ENCODE measurements at places on chromosomes 2 and 18.

- DNase-seq, result no peak
These were observed 1494.7 kb upstream of the NXPH2 start for GRCh38 chr2:140274891-140275290.

- DNase-seq, result no peak
These were observed 24.9 kb downstream of the MERTK start for GRCh38 chr2:111923276-111923804.

- no peak for DNase-seq
These were observed 5.9 kb upstream of the ELAC1 start for GRCh38 chr18:50961974-50962373.

DNA sequence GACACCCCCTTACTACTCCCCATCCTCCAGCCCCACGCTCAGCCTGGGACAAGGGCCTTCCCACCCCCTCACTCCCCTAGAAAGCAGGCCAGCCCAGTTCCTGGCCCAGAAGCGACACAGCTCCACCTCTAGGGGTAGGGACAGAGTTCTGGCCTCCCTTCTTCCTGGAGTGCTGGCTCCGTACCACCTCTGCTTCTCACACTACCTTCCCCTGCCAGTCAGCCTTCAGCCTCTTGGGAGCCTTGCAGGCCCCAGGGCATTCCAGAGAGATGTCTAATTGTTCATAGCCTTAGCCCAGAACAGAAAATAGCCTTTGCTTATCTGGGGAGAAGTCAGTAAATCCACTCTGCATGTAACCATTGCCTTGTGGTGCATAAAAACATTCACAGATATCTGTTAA, 13.1 kb upstream of the CATIP start:
- DNase-seq, result no peak

DNA sequence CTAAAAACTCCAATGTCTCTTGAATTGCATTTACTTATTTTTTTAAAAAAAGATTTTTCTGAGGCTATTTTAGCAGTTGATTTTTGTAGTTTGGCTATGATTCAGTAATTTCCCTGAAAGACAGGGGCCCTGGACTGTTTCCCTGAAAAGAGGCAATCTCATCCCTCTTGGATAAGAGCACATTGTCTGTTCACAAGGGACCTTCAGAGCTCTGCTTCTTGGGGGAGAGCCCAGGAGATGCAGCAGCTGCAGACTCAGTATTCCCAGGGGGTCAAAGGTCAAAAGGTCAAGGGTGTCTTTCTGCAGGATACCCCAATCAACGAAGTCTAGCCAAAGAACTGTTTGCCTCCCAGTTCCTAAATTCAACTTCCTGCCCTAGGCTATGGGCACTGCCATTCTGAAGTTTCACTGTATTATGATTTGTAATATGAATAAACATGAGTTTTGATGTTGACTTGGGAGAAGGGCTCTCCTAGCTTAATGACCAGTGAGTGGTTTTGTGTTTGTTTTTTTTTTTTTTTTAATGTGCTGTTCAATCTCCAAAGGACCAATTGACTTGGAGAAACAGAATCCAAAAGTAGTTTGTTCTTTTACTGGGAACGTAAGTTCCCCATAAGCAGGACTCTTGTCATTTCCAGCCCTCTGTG, 157.0 kb upstream of the SERPINE2 start:
- no peak for DNase-seq

DNA sequence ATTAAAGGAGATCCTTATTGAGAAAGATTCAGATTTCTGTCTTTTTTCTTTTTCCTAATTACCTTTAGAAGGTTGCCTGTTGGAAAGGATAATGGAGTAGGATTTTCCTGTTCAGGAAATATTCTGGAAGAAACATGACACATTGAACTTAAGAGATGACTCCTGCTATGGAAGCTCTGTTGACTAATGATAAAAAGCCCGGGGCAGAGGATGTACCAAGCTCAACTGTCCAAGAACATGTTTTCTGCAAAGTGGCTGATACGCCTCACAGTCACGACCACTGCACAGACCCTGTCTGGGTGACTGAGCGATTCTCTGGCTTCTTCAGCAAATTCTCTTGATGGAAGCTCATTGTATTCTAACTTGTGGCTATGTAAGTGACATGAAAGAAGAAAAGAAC, 86.2 kb upstream of the THOC1 start:
- DNase-seq, result no peak

GRCh38 chr18:2961821-2962220, 51.1 kb downstream of the LPIN2 start:
- DNase-seq, result no peak

GRCh38 chr18:23386317-23386716, 66.8 kb upstream of the RIOK3 start:
- DNase-seq, result no peak

- DNase-seq, result no peak
These were observed 41.0 kb upstream of the ZFP36L2 start for GRCh38 chr2:43267381-43267780.

- DNase-seq, result no peak
These were observed 418.8 kb downstream of the NRXN1 start for GRCh38 chr2:50613161-50613560.

DNA sequence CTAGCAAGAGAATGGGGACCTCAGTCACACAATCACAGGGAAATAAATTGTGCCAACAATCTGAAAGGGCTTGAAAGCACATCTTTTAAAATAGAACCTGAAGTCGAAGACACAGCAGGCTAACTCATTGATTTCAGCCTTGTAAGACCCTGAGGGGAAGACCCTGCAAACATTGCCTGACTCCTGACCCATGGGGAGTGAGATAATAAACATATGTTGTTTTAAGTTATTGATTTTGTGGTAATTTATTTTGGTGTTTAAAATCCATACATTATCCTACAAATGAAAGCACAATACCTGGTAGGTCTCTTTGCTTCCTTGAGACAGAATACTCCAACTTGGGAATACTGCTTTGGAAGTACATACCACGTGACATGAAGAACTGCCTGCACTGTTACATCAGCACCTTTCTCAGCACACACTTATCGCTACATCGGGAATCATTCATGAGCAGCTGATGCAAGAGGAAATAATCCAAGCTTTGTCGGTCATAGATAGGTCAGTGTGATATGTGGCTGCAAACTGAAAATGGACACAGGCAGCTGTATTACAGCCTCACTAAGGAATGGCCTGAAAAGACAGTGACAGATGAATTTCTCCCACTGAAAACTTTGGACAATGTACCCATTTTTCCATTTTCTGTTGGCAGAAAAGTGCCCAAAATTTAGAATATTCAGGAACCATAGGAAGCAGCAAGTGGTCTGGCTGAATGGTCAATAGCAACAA, 494.5 kb upstream of the MAP2 start:
- no peak for DNase-seq

- DNase-seq, result no peak
These were observed 398 bp downstream of the INPP5D start for GRCh38 chr2:233060501-233060979.

DNA sequence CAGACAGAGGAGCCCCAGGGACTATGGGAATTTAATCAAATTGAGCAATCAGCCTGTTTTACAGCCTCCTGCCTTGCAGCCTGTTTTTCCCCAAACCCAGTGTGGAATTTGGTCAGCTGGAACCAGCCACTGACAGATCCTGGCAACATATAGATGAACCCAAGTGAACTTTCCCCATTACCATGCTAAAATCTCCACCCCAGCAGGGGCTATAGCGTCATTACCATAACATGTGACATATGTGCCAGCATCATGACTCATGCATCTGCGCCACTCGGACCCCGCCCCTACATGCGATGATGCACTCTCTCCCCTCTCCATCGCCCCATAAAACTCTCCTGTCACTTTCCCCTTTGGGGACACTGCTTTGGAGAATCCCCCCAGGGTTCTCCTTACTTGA, 17.3 kb upstream of the FEZ2 start:
- no peak for DNase-seq

GRCh38 chr2:170685591-170685990, 29.5 kb upstream of the SP5 start:
- no peak for DNase-seq

Data from NCI-H1048 (cell line).